H7 (cell line): ENCODE measurements at places on chromosomes 7 and 10.

DNA sequence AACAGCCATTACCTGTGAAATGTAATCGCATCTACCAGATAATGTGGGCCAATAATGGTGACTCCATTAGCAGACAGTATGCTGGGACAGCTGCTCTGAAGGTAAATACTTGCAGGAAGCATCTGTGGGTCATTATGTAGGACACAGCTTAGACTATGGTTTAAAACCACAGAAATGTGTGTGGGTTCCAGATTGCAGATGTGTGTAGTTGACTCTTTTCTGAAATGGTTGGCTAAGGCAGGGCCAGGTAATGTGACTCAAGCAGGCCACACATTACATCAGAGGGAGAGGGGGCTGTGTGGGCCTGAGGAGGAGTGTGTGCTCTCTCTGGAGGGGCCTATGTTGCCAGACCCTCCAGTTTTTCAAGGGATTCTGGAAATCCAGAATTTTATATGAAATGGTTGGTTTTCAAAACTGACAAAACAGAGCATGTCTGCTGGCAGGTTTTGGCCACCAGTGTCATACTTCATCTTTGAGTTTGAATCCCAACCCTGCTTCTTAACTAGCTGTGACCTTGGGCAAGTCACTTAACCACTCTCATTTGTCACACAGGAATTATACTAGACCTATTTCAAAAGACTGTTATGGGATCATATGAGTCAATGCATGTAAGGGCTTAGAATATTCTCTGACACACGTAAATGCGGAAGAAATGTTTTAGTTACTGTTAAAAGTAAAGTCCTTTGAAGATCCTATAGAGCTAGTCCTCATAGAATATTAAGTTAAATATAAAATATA, 64.5 kb downstream of the MCMBP start:
- DNase-seq, result no peak

DNA sequence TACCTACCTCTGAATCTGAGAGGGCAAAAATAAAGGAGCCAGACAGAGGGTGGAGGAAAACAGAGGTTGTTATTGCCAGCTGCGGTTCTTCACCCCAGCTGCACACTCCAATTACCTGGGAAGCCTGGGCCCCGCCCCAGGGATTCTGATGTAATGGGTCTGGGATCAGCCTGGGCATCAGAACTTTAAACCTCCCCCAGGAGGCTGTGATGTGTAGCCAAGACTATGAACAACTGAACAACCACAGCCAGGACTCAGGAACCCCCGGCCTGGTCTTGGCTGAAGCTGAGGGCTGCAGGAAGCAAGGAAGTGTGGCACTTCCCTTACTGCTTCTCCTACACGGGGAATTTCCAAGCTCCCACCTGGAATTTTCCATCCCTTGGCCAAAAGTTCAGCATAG, 89.3 kb downstream of the HIP1 start:
- DNase-seq, result peak; percentile 37

GRCh38 chr7:88480896-88481295, 174.2 kb upstream of the STEAP4 start:
- DNase-seq, result no peak

GRCh38 chr7:117085275-117085674, 132.0 kb downstream of the ST7 start:
- DNase-seq, result no peak

GRCh38 chr10:71191551-71192076, 20.8 kb upstream of the UNC5B start:
- DNase-seq, result peak; percentile 77

DNA sequence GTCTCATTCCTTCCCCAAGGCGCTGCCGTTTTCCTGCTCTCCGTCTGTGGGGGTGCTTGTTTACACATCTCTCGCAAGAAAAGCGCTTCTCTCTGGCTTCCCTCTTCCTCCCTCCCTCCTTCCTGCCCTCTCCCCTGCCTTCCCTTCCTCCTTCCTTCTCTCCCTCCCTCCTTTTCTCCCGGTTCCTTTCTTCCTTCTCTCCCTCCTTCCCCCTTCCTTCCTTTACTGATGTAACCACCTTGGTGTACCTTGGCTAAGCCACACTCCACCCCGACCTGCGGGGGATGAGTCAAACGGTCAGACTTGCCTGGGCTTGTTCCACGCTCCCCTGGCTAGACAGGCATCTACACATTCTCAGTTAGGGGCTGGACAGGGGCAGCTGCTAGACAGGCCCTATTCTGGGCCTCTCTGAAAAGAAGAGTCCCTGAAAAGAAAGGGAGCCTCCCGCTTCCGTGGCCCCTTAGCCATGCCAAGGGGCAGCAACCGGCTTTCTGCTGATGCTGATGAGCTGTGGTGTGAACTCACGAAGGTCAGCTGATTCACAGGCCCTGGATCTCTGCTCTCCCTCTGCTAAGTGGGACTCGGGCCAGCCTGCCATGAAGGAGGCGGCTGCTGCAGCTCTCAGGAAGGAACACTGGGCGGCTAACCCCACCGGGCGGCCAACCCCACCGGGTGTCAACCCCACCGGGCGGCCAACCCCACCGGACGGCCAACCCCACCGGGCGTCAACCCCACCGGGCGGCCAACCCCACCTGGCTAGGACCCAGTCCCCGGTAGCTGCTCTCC, 216.8 kb downstream of the TCERG1L start:
- DNase-seq, result no peak

DNA sequence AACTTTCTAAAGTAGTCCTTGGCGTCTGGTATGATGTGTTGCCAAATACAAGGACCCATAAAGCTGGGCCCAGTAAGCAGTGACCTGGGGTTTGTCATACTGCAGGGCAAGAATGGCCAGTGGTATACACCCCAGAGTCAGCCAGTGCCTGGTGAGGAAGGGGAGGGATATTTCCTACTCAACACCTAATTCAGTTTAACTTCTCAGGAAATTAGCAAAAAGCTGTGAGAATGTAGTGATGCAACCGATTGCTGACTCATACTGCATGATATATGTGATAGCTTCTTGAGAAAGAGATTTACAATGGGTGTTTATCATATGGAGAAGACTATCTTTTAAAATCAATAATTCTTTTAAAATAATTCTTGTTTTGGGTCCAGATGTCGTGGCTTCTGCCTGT, 889.3 kb upstream of the CELF2 start:
- DNase-seq, result no peak

DNA sequence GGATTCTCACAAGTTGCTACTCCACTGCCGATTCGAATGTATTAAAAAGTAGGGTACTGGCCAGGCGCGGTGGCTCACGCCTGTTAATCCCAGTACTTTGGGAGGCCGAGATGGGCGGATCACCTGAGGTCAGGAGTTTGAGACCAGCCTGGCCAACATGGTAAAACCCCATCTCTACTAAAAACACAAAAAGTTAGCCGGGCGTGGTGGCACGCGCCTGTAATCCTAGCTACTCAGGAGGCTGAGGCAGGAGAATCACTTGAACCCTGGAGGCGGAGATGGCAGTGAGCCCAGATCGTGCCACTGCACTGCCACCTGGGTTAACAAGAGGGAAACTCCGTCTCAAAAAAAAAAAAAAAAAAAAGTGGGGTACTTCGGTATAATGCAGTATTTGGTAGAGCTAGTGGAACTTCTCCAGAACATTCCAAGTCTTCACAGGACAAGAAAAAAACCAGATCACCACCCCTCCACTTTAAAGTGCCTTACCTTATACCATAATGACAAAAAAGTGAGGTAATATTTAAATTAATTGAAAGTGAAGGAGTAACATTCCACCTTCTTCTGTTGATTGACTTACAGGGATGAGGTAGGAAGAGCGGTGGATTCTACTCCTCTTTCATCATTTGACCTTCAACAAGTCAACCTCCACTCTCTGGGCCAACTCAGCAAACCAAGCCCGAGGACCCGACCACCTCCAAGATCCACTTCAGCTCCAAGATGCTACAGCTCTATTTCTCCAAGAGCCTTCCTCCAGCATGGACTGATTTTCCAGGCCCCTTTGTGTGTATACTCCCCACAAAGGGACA, 2.0 kb downstream of the BAZ1B start:
- DNase-seq, result peak; percentile 41

DNA sequence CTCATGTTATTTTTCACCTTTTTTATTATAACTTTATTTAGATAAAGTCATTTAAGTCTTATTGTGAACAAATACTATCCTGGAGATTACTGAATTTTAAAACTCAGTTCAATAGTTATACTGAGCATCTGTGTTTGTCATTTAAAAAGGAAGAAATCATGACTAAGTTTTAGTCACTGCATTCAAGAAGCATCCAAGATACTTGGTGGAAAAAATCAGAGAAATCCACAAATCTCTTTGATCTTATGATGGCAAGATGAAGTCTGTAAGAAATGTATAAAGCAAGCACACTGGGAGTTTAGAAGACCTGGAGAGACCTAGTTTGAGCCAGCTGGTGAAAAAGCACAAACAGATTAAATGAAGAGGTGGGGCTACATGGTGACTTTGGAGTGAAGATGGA, 529.8 kb upstream of the IGFBP3 start:
- DNase-seq, result no peak

DNA sequence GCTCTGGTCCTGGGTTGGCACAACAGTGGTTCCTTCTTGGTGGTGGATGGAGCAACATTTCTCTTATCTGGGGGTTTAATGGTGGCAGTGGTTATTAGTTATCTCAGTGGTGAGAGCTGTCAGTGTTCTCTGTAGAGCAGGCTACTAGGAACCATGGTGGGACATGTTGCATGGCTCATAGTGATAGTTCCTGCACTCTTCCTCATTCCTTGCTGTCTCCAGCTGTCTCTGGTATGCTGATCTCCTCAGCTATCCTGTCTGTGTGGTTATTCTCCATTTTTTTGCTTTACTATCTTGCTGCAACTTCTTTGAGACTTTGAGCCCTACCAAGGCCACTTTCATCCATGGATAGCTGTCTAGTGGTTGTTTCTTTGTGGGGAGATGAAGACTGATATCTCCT, 44.0 kb downstream of the CCDC7 start:
- no peak for DNase-seq

- no peak for DNase-seq
Observed at GRCh38 chr10:37774351-37774750, 83.1 kb downstream of the ZNF248 start.

DNA sequence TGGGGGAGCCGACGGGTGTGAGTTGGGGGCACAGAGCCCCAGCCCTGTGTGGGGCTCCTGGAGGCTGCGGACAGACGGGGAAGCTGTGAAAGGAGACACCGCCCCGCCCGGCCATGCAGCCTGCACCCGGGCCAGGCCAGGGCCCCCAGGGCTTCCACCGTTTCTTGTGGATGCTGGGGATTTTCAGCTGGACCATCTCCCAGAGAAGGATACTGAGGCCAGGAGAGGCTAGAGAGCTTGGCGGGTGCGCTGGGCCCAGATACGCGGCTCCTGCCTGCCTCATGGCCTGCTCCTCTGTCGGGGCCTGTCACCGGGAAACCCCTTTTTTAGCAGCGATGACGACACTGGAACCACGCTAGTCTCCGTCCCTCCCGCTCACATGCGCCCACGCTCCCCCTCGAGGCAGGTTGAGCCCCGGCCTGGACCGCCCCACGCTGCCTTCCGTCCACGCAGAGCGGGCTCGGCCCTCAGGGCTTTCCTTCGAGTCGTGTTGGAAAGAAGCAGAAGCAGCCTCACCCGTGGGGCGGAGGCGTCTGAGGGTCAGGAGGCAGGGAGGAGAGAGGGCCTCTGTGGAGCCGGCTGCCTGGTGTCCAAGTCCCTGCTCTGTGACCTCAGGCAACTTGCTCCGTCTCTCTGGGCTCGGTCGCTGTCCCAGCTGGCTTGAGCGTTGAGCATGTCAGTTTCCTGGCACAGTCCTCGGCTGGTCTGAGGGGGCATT, 11.7 kb downstream of the TMEM184A start:
- no peak for DNase-seq

GRCh38 chr10:17062493-17062892, 67.1 kb downstream of the CUBN start:
- DNase-seq, result no peak

DNA sequence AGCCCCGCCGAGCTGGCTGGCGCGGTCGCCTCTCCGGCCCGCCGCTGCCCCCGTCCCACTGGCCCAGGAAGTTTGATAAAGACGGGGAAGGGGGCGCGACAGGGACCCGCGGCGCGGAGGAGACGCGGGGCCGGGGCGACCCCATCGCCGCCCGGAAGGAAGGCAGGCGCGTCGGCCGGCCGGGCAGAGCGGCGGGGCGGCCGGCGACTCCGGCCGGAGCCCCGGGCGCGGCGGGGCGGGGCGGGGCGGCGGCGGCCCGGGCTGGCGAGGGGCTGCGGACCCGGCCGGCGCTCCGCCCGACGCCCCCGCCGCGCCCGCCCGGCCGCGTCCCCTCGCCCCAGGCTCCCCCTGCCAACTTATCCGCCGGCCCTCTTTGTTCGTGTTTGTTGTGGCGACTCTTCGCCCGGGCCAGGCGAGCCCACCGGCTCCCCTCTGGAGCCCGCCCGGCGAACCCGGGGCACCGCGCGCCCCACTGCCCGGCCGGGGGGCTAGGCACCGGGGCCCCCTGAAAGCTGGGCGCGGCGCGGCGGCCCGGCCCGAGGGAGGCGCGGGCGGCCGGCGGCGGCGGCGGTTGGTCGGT, 571 bp downstream of the KDM7A start:
- peak; percentile 72 for DNase-seq

DNA sequence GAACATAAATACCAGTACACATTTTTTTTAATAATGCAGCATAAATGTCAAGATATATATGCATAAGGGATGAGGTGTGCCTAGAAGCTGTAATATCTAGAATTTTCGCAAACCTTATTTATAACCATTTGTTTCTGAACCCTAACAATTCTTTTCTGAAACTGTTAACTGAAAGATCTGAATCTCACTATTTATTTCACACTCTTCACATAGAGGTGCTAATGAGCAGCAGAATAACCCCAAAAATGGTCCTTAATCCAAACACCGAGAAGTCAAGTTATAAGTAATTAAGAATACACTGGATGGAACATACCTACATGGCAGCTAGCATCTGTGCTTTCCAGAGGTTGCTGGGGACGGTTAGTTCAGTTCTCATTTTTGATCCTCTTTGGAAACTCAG, 742.0 kb downstream of the AUTS2 start:
- DNase-seq, result no peak

- DNase-seq, result no peak
Observed at GRCh38 chr10:100528123-100528886, 1.4 kb downstream of the NDUFB8 start.

GRCh38 chr7:137846549-137846826, 286 bp downstream of the DGKI start:
- no peak for DNase-seq

DNA sequence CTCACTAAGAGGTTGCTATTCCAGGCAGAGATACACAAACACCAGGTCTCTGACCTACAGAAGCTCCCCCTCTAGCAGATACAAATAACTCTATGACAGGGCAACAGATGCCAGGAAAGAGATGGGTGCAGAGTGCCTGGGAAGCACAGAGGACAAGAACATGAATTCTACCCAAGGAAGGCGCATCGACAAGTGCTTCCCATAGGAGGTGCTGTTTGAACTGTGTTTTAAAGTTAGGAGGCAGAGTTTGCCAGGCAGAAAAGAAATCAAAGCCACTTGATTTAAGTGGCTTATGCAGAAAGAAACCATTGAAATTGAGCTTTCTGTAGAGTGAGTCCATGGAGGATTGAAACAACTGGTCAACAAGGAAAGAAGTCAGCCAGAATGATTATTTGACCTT, 35.3 kb upstream of the EGR2 start:
- peak; percentile 40 for DNase-seq
